Cardiac fibroblast (primary cell): ENCODE measurements at places on chromosomes 11 and 22.

GRCh38 chr11:61068581-61068980 is 33.7 kb upstream of the CD5 start:
- no peak for DNase-seq

DNA sequence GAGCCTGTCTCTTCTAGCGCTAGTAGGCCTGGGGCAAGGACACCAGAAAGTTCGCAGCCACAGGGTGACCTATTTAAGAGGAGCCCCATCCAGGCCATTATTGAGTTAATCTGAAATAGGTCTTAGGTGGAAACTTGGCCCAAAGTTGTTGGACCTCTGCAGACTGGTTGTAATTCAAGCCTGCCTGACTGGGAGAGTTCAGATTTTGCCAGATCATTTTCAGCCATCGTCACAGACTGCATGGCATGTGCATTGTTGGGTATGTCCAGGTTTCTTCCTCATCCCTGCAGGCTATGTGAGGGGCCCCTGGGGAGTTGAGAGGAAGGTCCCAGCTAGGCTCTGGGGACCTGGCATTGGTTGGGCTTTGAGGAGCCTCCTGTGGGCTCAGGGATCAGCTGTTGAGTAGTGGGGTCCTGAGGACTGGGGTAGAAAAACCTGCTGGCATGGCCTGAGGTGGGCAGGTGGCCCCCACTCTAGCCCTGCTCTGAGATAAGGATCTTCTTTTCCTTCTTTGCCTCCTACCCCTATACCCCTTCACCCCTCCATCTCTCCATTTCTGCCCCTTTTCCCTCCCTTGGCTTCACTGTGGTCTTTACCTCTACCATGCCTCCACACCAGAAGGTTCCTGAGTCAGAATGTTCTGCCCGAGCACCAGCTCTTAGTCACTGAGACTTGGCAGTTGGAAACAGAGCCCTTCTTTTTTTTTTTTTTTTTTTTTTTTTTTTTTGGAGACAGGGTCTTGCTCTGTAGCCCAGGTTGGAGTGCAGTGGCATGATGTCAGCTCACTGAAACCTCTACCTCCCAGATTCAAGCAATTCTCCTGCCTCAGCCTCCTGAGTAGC is 112.7 kb downstream of the MORC2 start:
- DNase-seq: no peak

- no peak for DNase-seq
These were observed 219.7 kb downstream of the CNTN5 start for GRCh38 chr11:99240192-99241030.

DNA sequence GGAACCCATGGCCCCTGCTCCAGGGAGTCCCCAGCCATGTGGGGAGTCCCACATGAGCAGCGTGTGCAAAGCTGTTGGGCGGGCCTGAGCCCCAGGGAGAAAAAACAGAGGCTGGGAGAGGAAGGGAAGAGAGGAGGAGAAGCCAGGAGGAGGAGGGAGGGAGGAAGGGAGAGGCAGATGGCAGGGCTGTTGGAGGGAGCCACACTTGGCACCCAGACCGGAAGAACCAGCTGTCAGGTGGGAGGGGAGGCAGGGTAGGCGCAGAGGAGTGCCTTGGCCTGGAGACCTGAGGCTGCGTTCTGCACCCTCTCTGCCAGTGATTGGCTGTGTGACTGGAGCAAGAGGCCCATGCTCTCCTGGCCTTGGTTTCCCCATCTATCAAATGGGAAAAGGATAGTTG is 6.7 kb downstream of the SYNGR1 start:
- DNase-seq: no peak

DNA sequence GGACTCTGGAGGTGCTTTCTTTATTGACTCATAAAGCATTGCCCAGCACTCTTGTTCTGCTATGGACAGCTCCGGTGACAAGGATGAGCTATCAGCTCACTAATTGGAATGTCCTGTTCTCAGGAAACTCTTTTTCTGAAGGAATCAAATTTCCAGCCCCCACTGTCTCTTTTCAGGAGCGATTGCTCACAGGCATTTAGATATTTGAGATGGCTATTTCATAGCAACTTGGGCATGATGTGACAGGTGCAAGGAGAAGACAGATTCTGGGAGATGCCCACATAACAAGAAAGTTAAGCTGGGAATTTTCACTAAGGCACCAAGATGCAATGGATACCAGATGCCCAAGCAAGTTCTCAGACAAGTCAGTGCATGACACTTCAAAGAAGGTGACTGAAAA is 123.4 kb upstream of the CSNK2A3 start:
- no peak for DNase-seq

- no peak for DNase-seq
These were observed 16.3 kb upstream of the RASL10A start for GRCh38 chr22:29331658-29332300.
